ENCODE measurements at places on chromosomes 1 and 21.
A peak's percentile ranks its signal among the peaks of the same experiment; 100 is the strongest.

DNA sequence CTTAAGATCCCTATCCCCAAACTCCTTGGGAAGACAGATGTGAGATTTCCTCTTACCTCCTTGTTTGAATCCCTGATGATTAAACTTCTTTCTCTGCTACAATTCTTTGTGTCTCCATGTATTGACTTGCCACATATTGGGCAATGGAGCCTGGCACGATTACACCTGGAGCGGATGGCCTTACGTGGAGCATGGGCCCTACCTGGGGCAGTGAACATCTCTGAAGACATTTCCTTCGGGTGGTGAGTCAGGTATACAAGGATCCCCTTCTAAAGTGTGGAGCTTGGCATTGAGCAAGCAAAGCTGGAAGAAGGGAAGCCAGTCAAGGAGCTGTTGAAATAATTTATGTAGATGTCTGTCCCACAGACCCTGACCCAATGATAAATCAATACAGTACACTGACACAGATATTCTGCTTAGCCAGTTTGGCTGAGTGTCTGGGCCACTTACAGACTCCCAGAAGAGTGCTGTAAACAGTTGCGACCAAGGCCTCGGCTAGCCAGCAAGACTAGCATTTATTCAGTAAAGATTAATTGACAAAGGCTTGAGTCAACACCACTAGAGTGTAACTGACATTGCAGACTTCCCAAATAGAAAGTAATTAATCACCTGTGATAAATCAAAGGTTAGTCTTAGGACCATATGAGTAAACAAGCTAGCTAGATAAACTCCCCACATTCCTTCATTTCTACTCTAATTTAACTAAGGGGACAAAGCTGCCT lies 83.1 kb upstream of the KCNK1 start:
- DNase-seq, result no peak

DNA sequence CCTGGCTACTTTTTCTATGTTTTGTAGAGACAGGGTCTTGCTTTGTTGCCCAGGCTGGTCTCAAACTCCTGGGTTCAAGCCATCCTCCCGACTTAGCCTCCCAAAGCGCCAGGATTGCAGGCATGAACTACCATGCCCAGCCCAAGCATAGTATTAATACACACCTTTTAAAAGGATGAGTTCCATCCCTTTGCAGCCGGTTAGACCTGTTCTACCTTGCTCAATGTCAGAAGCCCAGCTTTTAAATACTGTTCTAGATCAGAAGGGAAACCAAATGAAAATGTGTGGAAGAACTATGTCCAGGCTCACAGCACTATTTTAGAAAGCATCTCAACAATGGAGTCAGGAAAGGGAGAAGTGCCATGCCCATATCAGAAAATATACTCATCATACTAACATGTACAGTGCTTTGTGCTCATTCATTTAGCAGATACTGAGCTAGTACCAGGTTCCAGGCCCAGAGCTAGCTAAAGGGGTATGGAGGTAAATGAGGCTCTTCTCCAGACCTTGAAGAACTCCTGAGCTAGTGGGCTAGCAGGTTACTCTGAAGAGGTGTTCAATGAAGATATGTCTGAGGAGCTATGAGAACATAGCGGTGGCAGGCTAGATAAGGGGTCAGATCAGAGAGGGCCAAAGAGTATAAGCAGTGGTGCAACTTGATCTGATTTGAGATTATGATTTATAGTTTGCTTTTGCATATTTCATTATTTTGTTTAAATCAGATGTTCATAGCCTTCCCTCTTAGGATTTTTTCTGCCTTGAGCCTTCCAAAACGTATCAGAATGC lies 78.2 kb downstream of the RNF220 start:
- no peak for DNase-seq

- peak; percentile 30 for DNase-seq
Observed at GRCh38 chr21:14523234-14523633, 22.9 kb downstream of the SAMSN1 start.

GRCh38 chr21:39386194-39386593 lies 37.3 kb upstream of the HMGN1 start:
- no peak for DNase-seq

GRCh38 chr1:178119628-178120027 lies 25.7 kb downstream of the RASAL2 start:
- DNase-seq, result no peak

GRCh38 chr21:25331286-25331685 lies 276.0 kb downstream of the MRPL39 start:
- no peak for DNase-seq

GRCh38 chr1:9410737-9411297 lies 118.1 kb downstream of the SPSB1 start:
- no peak for DNase-seq

GRCh38 chr1:89604414-89604735 lies 28.5 kb upstream of the LRRC8C start:
- peak; percentile 11 for DNase-seq

DNA sequence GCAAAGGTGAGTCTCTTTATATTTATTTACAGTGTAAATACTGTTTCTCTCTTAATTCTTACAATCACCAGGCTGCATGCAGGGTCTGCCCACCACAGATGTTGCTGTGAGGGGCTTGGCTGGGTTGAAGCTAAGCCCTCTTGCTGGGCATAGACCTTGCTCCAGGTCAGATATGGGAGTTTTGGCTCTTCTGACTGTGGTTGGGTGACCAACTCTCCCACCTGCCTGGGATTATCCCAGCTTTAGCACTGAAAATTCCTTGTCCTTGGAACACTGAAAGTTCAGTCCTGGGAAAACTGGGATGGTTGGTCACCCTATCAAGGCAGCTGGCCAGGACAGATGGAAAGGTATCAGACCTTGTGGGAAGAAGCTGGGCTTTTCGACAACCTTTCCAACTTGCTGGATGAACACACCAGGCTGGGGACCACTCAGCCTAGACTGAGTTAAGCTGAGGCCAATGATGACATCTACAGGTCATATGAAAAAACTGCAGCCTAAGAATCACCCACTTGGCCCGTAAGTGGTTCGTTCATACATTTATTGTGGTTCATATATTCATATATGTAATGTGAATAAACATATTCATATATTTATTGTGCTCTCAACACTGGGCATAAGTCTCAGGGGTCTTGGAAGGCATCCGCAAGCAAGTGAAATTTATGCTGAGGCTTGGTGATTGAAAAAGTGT lies 26.6 kb upstream of the HPDL start:
- DNase-seq, result peak; percentile 18

GRCh38 chr1:175757381-175758015 lies 14.1 kb upstream of the TNR start:
- no peak for DNase-seq

GRCh38 chr1:184425449-184426277 lies 38.8 kb downstream of the C1orf21 start:
- DNase-seq, result no peak

GRCh38 chr1:111323231-111323630 lies 32.6 kb downstream of the CHIA start:
- DNase-seq, result no peak

DNA sequence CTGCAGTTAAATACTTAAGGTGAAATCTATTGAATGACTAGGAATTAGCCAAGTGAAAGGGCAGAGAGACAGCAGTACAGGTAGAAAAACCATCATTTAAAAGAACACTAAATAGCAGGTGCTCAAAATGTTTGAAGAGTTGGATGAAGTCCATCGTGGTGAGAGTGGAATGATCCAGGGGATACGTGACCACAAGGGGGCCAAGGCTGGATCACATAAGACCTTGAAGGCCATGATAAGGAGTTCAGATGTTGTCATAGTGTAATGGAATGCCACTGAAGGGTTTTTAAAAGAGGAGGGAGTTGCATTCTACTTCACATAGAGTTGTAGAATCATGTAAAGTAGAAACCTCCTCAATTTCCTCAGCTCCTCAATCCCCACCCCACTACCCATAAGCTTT lies 34.8 kb upstream of the HOOK1 start:
- no peak for DNase-seq

GRCh38 chr1:21496886-21497285 lies 12.3 kb upstream of the ALPL start:
- no peak for DNase-seq

DNA sequence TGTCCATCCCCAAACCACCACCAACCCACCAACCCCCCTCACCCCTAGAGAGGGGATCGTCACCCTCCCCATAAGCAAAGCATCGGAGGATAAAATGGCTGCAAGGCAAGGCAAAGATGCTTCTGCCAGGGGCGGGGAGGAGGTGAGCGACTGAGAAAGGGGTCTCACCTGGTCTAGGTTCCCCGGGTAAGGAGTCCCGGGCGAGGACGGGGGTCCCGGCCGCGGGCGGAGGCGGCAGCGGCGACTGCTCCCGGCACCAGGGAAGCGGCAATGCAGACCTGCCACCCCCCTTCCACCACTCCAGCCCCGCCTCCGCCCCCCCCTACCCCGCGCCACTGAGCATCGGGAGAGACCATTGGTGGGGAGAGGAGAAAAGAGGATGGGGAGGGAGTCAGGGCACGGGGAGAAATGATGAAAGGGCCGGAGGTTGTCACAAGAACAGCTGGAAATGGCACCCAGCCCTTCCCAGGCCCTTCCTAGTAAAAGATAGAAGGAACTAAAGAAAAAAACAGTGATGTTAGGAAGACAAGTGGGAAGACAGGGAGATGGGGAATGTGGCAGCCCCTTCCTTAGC lies at the start of gene SV2A:
Gene SV2A, minus strand, starts transcription at position 274 of the 574 bp plus-strand sequence. CDS start 4,004 bp downstream, outside the sequence.
- DNase-seq, result peak; percentile 40

DNA sequence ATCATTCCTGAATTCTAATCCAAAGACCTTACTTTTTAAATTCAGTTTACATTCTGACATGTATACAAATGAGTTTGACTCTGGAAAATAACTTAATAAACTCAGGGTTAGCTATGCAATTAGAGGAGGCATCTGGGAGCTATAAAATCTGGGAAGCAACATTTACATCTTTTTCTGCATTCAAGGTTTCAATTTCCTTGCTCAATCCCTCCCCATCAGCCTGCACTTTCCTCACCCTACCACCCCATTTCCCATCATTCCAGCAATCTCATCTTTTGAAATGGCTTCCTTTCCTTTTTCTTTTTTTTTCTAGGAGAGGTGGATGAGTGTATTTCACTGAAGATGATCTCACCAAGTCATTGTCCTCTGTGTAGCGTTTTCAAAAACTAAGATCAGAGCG lies 65.3 kb upstream of the BEND5 start:
- DNase-seq, result no peak

GRCh38 chr1:102102276-102102780 lies 105.6 kb upstream of the OLFM3 start:
- DNase-seq, result no peak

GRCh38 chr21:31268090-31268489 lies 76.0 kb downstream of the TIAM1 start:
- no peak for DNase-seq

DNA sequence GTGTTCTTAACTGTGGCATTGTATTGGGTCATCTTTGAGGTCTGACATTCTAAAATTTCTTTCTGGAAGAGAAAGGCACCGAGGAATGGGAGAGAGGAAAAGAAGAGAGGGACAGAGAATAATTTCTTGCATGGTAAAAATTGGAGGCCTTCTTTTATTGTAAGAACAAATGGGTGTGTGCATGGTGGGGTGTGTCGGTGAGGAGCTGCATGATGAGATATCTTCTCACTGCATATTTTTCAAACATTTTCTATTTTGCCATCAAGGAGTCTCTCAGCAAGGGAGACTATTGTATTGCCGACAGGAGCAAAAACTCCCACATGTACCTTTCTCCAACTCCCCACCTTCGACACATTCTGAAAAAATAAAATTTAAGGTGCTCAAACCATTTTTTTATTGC lies 6.5 kb upstream of the CTSE start:
- no peak for DNase-seq

- no peak for DNase-seq
Observed at GRCh38 chr1:193406901-193407300, 220.5 kb upstream of the B3GALT2 start.

DNA sequence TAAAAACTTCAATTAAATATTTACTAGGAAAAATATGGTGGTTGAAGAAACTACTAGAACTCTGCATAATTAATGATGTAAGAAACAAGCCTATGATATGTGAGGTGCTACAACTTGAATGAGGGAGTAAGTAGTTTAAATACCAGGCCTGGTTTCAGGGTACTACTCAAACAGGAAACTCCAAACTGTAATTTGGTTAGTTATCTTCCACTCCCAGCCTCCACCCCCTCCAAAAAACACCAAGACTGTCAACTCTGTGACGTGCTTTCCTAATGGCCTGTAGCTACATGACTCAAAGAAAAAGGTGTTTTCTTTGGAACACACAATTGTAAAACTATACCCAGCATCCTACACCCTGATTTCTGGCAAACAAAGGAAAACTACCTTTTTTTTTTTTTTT lies 55.9 kb upstream of the RCC1 start:
- no peak for DNase-seq

- no peak for DNase-seq
Observed at GRCh38 chr1:37267111-37267835, 207.1 kb upstream of the ZC3H12A start.

DNA sequence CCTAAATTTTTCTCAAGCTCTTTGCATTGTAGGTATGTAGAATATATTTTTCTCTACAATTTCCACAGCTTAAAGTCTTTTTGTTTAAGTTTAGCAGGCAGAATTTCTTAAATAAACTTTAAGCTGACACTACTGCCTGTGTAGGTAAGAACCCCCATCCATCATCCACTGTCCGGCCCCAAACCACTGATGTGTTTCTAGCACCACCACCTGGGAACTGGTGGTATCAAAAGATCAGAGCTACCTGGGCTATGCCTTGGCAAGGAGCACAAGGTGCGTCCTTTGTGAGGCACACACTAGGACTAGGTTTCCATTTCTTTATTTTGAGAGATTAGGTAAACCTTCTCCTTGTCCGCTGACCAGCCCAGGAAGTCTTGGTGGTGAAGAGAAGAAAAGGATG lies 10.5 kb upstream of the LELP1 start:
- DNase-seq, result no peak

DNA sequence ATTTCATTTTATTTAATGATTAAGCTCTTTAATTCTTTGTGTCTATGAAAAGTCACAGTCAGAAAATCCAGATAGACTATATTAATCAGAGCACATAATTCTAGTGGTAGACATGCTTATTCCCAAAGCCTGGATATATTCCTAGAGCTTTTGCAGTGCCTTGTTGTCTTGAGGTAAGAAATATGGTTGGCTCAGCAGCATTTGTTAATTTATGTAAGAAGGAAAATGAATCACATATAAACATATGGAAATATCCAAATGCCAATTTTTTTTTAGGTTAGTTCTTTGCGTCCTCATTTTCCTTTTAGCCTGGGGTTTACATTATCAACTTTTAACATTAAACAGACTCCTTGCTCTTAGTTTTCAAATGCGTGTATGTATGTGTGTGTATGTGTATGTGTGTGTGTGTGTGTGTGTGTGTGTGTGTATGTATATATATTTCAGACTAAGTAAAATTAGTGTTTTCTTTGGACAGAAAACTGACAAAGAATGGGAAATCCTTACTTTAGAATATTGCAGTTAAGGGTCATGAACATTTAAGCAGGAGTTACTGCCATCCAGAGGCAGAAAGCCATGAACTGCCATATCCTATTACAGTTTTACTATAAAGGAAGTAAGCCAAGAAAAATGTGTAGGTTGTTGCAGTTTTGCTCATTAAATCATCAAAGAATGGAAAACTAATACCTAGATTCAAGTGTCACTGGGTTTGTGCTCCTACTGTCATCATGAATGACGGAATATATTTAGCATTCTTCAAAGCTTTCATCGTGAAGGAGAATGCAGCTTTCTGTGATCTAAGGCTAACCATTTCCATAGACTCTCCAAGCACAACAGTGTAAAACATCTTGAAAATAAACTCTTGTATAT lies 477.1 kb upstream of the NR5A2 start:
- no peak for DNase-seq
